Stimulated activated CD8-positive, alpha-beta memory T cell treated with anti-CD3 and anti-CD28 coated beads, Interleukin-15, amount 100 ng/mL, for 1 hour (primary cell): ENCODE measurements at places on chromosomes 5 and 9.

GRCh38 chr9:20314981-20315380 is 307.3 kb downstream of the MLLT3 start:
- no peak for DNase-seq

- no peak for DNase-seq
Observed at GRCh38 chr9:98324801-98325200, 69.4 kb upstream of the TBC1D2 start.

DNA sequence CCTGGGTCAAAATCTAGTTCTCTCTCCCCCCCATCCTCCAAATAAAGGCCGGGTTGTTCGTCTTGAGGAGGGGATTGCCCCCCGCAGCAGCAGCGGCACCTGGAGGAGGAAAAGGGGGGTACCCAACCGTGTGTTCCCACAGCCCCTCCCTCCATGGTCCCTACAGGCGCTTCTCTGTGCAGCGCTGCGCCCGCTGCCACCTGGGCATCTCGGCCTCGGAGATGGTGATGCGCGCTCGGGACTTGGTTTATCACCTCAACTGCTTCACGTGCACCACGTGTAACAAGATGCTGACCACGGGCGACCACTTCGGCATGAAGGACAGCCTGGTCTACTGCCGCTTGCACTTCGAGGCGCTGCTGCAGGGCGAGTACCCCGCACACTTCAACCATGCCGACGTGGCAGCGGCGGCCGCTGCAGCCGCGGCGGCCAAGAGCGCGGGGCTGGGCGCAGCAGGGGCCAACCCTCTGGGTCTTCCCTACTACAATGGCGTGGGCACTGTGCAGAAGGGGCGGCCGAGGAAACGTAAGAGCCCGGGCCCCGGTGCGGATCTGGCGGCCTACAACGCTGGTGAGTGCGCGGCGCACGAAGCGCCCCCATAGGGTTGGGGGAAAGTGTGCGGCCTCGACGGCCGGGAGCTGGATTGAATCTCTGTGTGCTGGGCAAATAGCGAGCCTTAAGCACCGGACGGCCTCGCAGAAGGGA is 3.5 kb downstream of the LHX2 start:
- no peak for DNase-seq

GRCh38 chr5:151027961-151028479 is 7.6 kb downstream of the GPX3 start:
- no peak for DNase-seq

- no peak for DNase-seq
Observed at GRCh38 chr5:122099060-122099790, 21.2 kb upstream of the LOX start.

DNA sequence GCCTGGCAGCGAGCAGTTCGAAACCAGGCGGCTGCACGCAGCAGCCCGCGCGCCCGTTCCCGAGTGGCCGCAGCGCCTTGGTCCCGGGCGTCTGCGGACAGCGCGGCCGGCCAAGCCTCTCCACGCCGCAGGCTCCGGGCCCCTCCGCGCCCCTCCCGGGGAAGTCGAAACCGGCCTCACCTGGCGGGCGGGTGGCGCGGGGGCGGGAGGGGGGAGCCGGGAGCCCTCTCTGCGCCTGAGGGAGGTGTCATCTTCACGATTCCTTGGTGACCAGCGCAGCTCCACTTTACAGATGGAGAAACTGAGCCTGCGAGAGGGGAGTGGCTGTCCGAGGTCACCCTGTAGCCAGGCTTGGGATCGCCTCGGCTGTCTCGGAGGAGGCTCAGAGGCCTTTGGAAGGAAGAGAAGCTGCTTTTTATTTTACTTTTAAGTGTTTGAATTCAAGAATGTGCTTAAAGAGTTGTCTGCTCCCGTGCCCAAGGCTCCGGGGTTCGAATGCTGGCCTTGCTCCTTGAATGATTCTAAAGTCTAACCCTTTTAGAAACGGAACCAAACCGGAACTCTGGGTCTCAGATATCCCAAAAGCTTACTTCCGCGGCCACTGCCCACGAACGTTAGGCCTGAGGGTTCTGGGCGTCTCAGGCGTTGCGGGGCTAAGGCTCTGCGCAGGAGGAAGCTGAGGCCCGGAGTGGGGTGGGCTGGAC is 662 bp downstream of the SUSD3 start:
- DNase-seq: no peak

DNA sequence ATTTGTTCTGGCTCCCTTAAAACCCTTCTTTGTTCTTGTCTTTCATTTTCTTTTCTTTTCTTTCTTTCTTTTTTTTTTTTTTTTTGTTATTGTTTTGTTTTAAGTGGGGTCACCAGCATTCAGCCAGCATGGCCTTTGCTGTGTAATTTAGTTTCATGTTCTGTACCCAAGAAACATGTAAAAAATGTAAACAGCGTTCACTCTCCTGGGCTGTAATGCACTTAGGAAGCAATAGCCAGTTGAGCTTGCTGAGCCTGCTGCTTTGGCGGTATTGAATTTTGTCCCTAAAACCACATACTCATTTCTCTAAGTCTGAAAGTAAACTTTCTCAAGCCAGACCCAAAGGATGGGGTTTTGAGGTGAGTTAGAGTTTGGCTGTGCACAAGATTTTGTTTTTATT is 158.6 kb downstream of the PAPPA start:
- DNase-seq: no peak

DNA sequence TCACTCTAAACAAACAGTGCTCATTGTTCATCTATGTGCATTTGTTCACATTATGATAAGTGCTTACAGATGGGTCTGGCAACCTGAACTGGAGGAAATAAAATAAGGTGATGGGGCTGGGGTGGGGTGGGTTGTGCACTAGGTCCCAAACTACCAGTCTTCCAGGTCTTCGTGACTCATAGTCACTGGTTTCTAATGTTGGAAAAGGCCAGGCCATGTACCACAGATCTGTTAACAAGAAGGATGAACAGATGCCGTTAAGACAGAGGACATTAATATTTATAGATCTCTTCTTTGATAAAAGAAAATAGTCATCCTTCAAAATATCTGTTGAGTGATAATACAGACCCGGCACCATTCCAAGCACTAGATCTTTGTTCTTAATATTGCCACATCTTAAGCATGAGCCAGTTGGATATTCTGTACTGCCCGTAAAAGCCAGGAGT is 71.4 kb upstream of the STARD4 start:
- no peak for DNase-seq

DNA sequence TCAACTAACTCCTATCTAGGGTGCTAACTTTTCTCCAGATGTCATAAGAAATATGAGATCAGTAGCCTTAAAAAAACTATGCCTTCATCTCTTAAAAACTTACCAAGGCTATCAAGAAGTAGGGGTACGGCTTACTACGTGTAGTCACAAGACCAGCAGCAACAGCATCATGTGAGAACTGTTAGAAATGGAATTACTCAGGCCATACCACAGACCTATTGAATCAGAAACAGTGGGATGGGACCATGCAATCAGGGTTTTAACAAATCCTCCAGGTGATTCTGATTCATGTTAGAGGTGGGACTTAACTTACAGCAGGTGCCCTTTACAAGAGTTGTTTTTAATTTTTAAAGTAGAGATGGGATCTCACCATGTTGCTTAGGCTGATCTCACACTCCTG is 4.6 kb downstream of the IFNE start:
- no peak for DNase-seq

GRCh38 chr9:92617195-92617813 is 52.6 kb downstream of the IPPK start:
- DNase-seq: no peak

- no peak for DNase-seq
Observed at GRCh38 chr9:117302487-117302886, 112.4 kb downstream of the ASTN2 start.

- DNase-seq: no peak
Observed at GRCh38 chr9:131618071-131618479, 72.8 kb downstream of the PRRT1B start.

GRCh38 chr9:100086097-100086635 is 12.6 kb downstream of the ERP44 start:
- no peak for DNase-seq

- no peak for DNase-seq
Observed at GRCh38 chr5:39928709-39929108, 503.9 kb upstream of the DAB2 start.

DNA sequence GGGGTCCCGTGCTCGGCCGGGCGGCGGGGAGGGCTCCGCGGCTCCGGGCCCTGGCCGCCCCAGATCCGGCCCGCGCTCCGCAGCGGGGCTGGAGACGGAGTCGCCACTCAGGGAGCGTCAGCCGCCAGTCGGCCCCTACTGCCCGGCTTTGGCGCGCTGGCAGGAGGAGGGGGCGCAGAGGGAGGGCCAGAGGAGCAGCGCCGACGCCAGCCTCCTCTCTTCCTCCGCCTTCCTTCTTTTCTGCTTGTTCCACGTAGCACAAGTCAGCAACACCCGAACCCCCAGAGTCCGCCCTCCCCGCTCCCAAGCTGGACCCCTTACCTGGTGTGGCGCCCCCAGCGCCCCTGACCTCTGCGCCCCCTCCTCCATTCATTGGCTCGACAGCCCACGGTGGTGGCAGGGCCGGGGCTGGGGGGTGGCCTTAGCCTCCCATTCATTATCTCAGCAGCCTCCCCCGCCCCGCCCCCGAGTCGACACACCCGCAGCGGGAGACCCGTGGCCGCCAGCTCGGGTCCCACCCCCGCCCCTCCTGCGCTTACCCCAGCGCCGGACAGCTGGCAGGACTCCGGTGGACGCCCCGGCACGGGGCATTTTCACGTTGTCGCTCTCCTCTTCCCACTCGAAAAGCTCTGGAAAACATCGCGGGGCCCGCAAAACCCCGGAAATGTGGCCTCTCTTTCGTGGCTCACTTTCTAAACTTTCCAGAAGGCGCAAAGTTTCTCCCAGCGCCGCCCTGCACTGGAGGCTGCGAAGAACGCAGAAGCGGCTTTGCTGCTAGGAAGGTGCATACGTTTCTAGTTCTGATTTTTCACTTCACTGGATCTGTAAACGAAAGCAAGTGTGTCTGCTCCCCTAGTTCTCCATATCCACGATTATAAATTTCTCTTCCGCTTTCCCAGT is at the start of gene LPAR1:
LPAR1 (minus strand) TSS at position 140 of the 900 bp plus-strand sequence. CDS start 66,353 bp downstream, outside the sequence.
- DNase-seq: no peak

DNA sequence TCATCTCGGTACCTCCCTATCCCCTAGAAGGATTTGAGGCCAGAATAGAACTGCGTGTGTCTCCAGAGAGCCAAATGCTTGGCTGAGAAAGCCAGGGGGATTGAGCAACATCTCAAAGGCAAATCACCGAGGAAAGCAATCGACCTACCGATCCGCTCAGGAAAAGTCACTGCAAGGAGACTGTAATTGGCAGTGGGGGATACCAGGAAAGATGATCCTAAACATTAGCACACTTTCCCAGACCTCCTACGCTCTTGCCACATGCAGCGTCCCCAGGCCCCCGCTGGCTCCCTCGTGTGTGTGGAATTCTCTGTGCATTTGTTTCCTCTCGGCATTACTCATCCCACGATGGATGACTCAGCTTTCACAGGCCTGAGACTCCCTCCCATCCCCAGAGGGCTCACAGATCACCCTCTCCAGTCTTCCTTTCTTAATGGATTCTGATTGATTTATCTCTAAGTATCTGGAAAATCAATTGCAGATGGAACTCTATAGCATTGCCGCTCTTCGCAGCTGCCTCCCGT is 82.2 kb upstream of the ICE1 start:
- DNase-seq: no peak

DNA sequence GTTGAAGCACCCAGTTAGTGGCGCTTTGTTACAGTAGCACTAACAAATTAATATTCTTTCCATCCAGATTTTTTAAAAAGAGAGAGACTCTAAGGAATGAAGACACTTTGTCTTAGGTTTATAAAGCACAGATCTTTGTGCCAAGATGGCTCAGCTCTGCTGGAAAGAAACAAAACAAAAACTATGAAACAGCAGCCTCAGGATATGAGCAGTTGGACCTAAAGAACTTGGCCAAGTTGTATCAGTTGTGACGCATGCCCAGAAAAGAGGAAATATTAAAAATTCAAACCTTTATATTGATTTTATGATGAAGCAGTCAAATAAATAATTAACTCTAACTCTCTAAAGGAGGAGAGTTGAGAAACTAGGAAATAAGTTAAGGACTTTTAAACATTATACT is 427.2 kb downstream of the SPOCK1 start:
- DNase-seq: no peak

DNA sequence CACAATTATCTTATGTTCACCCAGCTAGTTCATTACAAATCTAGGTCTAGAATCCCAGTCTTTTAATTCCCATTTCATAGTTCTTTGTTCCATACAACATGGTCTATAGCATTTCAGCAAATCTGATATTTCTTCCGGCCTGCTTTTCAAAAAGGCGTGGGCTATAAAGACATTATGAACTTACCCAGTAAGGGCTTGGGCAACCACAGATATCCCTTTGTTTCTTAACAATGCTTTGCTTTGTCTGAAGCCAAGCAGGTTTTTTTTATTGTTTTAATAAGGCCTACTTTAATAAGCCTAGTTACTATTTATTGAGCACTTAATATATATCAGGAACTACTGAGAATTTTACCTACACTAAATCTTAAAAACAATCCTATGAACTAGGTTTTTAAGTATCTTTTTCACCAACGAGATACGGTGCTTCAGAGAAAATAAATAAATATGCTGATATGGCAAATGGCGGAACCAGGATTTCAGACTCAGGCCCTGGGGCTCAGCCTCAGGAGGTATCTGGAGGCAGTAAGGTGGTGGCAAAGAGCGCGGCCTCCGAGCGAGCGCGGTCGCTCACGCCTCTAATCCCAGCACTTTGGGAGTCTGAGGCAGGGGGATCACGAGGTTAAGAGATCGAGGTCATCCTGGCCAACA is 29.7 kb downstream of the PCA3 start:
- no peak for DNase-seq

- no peak for DNase-seq
Observed at GRCh38 chr9:68905129-68905528, 108.8 kb downstream of the PRKACG start.

- no peak for DNase-seq
Observed at GRCh38 chr9:129410226-129410625, 210.7 kb downstream of the C9orf50 start.

GRCh38 chr9:95139126-95139525 is 178.4 kb downstream of the FANCC start:
- DNase-seq: no peak

DNA sequence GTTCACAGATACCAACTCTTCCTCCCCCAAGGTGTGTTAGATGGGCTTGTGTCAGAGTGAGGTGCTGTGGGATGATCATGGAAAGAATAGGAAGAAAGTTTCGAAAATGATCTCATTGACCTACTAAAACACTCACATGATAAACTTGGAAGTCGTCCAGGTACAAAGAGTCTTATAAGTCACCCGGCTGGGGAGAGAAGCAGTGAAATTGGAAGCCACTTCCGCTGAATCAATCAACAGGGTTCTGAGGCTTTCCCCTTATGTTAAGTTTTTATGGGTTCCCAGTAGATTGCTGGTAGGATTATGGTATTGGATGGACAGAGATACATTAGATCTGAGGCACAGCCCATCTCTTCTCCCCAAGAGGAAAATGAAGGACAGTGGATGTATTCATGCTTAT is 218.8 kb upstream of the MSX2 start:
- DNase-seq: no peak
